ENCODE measurements at places on chromosomes 2 and 18.

- no peak for DNase-seq
These were observed 22.8 kb upstream of the MYO3B start for GRCh38 chr2:170155022-170155722.

GRCh38 chr2:64812285-64812684 lies 158.6 kb upstream of the SERTAD2 start:
- no peak for DNase-seq

GRCh38 chr2:3282056-3282998 lies 95.3 kb downstream of the EIPR1 start:
- DNase-seq: peak; percentile 72

DNA sequence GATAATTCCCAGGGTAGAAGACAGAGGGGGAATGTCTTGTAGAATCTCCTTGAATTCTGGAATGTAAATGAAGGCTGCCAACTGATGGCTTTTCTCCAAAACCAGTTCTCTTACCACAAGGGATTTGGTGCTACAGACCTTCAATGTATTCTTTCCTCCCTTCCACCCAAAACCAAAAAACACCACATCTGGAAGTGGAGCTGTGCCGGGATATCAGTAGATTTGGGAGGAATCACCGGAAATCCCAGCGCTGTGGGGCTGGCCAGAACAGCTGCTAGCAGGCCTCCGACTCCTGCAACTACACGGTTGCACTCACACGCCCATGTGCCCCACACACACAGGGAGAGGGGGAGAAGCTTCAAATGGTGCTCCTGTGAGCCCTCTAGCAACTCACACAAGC lies 45.7 kb downstream of the RPL31 start:
- DNase-seq: no peak

DNA sequence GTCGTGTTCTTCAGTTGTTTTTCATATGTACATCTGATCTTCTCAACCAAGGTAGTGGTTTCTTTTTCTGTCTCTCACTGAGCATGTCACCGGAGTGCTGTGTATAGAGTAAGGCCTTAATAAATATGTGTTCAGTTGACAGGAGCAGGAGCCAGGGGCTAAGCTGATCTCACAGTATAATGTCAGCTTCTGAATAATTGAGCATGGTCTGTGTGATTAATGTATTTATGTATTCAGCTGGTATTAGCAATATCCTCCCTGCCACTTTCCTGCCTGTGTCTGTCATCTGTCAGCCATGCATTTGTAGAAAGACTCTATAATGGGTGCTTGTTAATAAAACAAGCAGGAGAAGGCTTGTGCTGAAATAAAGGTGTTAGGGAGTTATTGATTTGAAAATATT lies 198.9 kb downstream of the ADCYAP1 start:
- no peak for DNase-seq

- no peak for DNase-seq
These were observed 28.0 kb downstream of the KLF7 start for GRCh38 chr2:207137596-207138337.

DNA sequence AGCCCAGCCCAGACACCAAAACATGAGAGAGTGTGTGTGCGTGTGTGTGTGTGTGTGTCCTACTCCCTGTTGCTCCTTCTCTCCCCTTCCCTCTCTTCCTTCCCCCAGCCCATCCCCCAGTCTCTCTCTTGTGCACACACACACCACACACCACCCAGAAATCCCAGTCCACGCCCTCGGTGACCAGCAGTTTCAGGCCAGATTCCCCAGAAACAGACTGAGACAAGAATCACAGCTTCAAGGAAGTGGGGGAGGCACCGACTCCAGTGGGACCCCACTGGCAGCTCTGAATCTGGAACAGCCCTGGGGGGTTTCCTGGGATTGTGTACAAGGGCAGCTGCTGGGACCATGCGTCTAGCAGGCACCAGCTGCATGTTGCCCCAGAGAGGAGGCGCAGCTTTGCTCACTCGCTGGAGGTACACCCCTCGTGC lies 113.5 kb downstream of the NDUFA10 start:
- DNase-seq: no peak
